ENCODE measurements at places on chromosomes 4 and X. TPM values are rescaled to one million over a fixed set of nuclear protein-coding genes. Genes with fewer than 3 reads are reported as not detected.

DNA sequence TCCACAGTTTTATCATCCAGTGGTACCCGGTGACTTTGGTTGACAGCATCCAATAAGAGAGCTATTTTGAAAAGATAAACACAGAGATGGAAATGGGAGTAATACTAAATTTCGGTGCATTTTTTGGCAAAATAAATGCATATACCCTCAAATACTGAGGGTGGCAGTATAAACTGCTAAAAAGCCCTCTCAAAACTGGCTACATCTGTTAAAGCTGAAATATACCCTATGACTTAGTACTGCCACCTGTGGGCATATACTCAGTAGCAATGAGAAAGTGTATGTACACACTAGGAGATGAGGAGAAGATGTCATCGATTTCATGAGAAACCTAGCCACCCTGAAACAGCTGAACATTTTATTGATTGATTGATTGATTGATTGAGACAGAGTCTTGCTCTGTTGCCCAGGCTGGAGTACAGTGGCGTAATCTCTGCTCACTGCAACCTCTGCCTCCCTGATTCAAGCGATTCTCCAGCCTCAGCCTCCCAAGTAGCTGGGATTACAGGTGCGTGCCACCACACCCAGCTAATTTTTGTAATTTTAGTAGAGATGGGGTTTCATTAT lies 12.2 kb upstream of the TMEM128 start:
- no peak for DNase-seq

- no peak for DNase-seq
Observed at GRCh38 chr4:52105276-52105675, 54.2 kb downstream of the SPATA18 start.

- DNase-seq, result no peak
Observed at GRCh38 chrX:68749426-68749825, 79.4 kb upstream of the EFNB1 start.

- DNase-seq, result no peak
Observed at GRCh38 chrX:133897593-133898163, 87.7 kb downstream of the GPC3 start.

DNA sequence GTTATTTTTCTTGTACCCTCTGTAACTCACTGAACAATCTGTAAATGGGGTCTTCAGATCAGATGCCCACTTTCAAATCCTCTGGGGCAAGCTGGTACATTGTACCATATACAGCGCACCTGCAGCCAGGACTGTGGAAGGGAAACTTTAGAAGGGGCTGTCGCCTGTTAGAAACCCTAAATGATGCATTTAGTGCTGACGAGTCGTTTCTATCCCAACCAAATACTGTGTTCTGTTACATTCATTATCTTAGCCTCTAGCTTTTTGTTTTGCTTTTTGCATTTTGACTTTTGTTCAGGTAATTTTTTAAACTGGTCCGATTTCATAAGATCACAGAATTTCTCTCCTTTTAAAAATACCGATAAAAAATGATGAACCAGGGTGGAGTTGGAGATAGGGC lies 66.4 kb upstream of the AGA start:
- DNase-seq, result no peak

DNA sequence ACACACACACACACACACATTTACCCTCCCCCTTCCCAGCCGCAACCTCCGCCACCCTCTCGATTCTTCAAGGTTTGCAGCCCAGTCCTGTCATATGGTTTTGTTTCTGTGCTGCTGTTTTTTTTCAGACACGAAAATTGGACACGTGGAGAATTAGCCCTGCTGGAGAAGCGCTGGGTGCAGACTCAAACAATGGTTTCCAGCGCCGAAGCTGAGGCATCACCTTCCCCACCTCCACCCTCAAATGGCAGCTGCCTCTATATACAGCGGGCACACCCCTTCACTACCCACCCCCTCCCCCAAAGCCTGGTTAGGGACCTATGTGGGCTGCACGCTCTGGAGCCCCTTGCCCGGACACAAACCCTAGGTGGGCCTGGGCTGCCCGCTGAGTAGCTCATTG lies 87.9 kb downstream of the BCOR start:
- no peak for DNase-seq

DNA sequence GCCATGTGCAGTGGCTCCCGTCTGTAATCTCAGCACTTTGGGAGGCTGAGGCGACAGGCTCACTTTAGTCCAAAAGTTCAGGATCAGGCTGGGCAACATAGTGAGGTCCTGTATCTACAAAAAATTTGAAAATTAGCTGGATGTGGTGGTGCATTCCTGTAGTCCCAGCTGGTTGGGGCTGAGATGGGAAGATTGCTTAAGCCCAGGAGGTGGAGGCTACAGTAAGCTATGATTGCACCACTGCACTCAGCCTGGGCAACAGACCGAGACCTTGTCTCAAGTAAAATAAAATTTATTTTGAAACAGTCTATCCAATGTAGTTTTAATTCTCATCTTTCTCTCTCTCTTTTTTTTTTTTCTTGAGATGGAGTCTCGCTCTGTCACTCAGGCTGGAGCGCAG lies 21.1 kb downstream of the RBM10 start:
- no peak for DNase-seq

- DNase-seq, result no peak
Observed at GRCh38 chrX:110698696-110699095, 96.9 kb downstream of the CHRDL1 start.

DNA sequence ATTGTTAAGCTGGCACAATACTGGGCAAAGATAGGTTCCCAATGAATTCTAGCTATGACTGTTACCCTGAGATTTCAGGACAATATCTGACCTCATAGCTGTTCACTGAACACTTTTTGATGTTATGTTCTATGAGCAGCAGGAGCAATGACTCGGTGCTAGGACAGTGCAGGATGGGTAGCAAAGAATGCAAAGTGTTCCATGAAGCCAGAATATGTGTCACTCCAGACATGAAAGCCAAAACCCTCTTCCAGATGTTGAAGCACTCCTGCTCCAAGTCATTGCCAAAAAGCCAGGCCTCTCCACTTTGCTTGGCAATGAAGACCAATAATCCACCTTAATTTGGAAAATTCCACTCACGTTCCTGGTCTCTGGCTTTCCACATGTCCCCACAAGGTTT lies 300.9 kb upstream of the CPEB2 start:
- DNase-seq, result no peak

DNA sequence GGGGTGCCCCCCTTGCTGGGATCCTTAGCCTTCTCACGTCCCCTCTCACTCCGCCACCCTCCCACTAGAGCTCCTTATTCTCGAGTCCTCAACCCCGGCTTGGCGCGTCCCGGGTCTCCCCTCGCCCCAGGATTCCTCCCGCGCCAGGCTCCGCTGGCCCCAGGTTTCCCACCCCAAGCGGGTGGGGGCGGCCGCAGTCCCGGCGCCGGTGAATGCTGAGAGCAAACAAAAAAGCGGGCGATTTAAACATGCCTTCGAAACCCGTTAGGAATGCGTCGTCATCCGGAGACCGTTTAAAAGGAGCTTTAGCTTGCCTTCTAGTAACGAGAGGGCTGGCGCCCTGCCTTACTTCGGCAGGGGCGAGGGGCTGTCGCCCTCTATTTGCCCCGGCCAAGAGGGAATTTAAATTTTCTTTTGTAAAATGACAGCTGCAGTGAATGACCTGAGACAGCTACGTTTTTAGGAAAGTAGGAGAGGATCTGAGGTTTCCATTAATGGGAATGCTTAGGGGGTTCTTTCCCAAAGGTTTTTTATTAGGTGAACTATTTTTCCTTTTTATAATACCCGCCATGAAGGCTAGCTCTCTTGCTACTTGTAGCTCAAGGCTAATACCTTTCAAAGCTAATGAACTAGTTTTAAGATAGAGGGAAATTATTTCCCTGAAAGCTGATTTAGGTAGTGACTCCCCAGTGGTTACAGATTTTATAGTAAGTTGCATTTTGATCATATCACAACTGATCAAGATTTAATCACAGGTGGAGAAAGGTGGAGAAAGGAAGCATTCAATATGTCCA lies 3.1 kb downstream of the JADE1 start:
- DNase-seq, result peak; percentile 63

GRCh38 chr4:24103434-24104157 lies 213.7 kb upstream of the PPARGC1A start:
- DNase-seq, result no peak

- DNase-seq, result no peak
Observed at GRCh38 chrX:77617206-77617605, 168.8 kb downstream of the ATRX start.

- DNase-seq, result no peak
Observed at GRCh38 chrX:146224442-146224841, 406.8 kb downstream of the SLITRK2 start.

DNA sequence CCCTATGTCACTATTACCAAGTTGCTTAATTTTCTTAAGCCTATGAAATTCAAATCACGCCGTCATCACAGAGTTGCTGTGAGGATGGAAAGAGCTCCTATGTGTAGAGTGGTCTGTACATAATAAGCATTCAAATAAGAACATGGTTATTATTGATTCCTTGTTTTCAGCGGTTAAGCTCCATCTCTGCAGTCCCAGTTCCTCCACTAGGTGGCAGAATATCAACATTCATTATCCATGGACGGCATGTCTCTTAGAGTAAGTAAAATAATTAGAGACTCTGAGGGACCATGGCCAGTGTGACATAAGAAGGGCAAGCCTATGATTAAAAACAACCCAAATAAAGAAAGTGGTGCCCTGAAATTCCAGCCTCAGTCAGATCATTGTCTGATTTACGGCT lies 132.5 kb upstream of the NHS start:
- DNase-seq, result peak; percentile 36

DNA sequence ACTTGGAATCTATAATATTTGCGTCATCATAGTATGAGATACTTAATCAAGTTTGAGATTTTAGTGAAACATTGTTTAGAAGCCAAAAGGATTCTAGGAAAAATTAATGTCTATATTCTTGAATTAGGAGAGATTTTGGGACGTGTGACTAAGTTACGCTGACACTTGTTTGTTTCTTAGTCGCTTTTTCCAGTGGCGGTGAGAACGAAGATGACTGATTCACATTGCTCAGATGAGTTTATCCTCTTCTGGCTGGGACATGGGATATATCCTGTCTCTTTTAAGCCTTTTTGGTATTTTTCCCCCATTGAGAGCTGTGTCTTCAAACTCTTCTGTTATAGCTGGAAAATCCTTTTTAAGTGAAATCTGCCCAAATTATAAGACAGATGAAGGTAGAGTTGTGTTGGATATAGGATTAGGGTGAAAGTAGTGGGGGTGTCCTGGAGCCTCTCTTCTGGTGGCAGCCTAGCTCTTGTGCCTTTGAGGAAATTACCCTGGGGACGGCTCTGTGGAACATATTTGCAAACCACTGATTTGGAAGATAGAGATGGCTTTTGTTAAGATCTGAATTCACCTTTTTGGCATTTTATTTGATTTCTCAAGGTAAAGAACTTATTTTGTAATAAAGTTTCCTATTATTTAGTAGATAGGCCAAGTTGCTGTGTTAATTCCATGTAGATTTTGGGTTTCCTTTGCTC lies 49.7 kb downstream of the HTT start:
- DNase-seq, result no peak

- DNase-seq, result no peak
Observed at GRCh38 chr4:114519368-114519767, 79.2 kb upstream of the UGT8 start.

GRCh38 chr4:8841678-8842268 lies 29.9 kb downstream of the HMX1 start:
- DNase-seq, result no peak

Gene FAM47A
- not detected for total RNA-seq

Gene PNCK
- total RNA-seq, result 0.17 TPM

Gene CASK
- total RNA-seq, result 8.6 TPM

Gene ASB9
- 11.3 TPM for total RNA-seq

Gene DIPK2B
- total RNA-seq, result 0.61 TPM
